Hepatocyte (in vitro differentiated cells): ENCODE measurements at places on chromosomes 1 and 21. TPM values are rescaled to one million over a fixed set of nuclear protein-coding genes. Genes with fewer than 3 reads are reported as not detected.

Gene PYCR2
- polyA plus RNA-seq = 49.2 and 60.1 TPM in 2 replicates

Gene CPT2
- 22.8 and 29.1 TPM in 2 replicates for polyA plus RNA-seq

Gene TMIGD3
- polyA plus RNA-seq = 5.2 TPM in 2 replicates

Gene BTG2
- polyA plus RNA-seq = 253 and 274 TPM in 2 replicates
